ENCODE measurements at places on chromosomes 1 and 21. TPM values are rescaled to one million over a fixed set of nuclear protein-coding genes. Genes with fewer than 3 reads are reported as not detected.
A peak's percentile ranks its signal among the peaks of the same experiment; 100 is the strongest.

- peak; percentile 34 for DNase-seq
Measured at GRCh38 chr1:31437433-31438037, 24.5 kb downstream of the SERINC2 start.

- no peak for DNase-seq
Measured at GRCh38 chr1:226593541-226593940, 45.0 kb downstream of the STUM start.

- no peak for DNase-seq
Measured at GRCh38 chr1:198637157-198637556, 1.7 kb upstream of the PTPRC start.

DNA sequence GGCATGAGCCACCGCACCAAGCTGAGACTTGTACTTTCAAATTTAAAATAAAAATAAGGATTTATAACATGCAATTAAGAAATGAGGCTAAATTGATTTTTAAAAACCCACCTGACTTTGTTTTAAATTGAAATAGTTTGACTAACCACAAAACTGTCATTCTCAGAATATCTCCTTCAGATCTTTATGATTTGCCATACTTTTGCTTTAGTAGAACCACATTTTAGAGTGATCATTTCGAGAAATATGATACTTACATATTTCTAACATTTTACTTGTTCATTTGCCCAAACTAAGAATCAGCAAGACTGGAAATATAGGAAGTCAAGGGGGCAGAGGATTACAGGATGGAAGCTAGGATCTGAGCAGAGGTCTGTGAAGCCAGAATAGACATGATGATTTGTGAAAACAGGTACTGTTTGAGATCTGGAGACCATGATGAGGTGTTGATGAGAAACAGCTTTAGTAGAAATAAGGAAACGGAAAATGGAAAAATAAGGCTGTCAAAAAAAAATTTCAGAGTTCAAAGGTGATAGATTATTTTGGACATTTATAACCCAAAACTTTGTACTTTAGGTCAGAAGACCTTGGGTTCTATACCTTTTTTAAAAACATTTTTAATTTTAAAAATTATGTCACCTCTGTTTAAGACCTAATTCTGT is 44.8 kb downstream of the GIPC2 start:
- DNase-seq, result no peak

GRCh38 chr1:184141361-184141880 is 89.9 kb downstream of the TSEN15 start:
- no peak for DNase-seq

DNA sequence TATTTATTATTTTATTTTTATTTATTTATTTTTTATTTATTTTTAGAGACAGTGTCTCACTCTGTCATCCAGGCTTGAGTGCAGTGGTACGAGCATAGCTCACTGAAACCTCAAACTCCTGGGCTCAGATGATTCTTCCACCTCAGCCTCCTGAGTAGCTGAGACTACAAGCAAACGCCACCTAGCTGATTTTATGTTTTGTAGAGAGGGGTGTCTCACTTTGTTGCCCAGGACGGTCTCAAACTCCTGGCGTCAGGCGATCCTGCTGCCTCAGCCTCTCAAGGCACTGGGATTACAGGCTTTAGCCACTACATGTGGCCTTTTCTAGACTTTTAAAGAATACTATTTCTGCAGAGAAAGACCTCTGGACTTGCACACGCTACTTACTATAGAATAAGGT is 61.3 kb upstream of the C1orf53 start:
- DNase-seq, result no peak

The NBPF14 gene
- 21.6 TPM for total RNA-seq

The SLC1A7 gene
- total RNA-seq, result 0.35 TPM

The SYCP1 gene
- total RNA-seq, result not detected

The CRNN gene
- not detected for total RNA-seq

All from left lobe of liver (tissue), 2 donors.